ENCODE measurements at places on chromosomes 12 and 14.
A peak's percentile ranks its signal among the peaks of the same experiment; 100 is the strongest.

GRCh38 chr12:125540580-125541204 is 475.5 kb downstream of the AACS start:
- DNase-seq, result no peak

- DNase-seq, result no peak
Observed at GRCh38 chr12:83015390-83016217, 328.9 kb downstream of the TMTC2 start.

- DNase-seq, result no peak
Observed at GRCh38 chr14:75096959-75097358, 27.5 kb downstream of the ZC2HC1C start.

DNA sequence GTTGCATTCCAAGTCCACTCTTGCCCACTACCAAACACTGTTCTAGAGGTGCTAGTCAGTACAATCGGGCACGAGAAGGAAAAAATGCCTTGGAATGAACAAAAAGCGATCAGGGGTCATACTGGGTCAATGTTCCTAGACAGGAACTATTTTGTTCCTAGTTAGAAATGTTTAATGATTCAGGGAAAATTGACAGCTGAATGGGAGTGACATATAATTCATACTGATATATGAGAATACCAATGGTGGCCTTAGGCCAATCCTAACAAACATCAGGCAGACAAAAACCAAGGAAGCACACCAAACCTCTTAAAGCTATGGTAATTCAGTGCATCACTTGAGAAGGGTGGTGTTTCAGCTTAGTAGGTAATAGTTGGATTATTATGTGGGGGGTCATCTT is 51.1 kb downstream of the ANAPC7 start:
- no peak for DNase-seq

GRCh38 chr12:131816495-131816894 is 11.7 kb upstream of the MMP17 start:
- no peak for DNase-seq

DNA sequence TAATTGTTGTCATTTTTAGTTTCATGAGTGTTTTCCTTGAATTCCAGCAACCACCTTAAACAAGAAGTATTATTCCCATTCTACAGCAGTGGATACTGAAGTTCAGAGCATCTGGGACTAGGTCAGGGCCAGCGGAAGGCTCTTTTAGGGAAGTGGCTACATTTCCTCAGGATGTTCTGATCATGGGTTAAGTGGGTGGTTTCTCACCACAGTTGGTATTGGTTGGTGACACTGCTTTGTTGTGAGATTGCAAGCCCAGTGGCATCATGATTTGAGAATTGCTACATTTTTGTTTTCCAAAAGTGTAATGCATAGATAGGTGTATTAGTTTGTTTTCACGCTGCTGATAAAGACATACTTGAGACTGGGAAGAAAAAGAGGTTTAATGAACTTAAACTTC is 47.1 kb downstream of the SYNE2 start:
- DNase-seq, result no peak

DNA sequence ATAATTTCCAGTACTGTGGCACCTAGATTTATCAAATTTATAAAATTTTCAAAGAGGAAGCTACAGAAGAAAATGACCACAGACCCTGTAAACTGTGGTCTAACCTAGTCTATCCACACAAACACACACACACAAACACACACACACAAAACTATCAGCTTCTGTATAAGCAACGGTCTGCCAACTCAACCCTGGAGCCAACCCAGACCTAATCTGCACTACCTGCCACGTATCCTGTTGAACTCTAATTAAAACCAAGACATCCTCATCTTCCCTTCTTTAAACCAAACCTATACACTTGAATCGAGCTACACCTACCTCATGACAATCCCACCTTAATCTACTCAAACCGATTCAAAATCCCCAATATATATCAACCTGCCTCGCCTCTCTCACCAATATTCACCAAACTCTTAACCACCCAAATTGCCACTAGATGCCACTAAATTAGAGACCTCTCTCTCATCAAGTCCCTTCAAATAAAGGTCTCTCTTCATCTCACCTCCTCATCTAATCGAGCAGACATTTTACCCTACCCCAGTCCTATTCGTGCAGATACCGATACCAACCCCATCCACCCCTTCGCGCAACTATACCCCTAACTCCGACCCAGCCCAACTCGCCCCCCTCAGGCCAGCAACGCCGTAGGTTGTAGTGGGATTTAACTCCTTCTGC is 808 bp downstream of the ACIN1 start:
- no peak for DNase-seq

GRCh38 chr14:102746634-102747438 is 30.4 kb upstream of the TRAF3 start:
- DNase-seq, result no peak

DNA sequence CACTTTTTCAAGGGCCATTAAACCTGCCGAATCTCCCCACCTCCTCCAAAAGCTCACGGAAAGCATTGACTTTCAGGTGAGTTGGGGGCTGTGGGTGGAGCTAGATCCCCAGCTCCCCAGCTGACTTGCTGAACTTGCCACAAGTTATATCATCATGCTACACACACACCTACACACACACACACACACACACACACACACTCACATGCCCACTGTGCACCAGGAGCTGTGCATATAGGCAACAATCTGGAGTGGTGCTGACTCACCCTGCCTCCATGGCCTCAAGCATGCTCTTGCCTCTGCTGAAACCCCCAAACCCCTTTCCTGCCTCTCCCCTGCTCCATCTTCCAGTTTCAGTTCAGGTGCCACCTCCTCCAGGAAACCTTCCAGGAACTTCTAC is 26.1 kb downstream of the SERPINA3 start:
- DNase-seq, result no peak

GRCh38 chr14:100100032-100100703 is 34.9 kb downstream of the EVL start:
- no peak for DNase-seq

DNA sequence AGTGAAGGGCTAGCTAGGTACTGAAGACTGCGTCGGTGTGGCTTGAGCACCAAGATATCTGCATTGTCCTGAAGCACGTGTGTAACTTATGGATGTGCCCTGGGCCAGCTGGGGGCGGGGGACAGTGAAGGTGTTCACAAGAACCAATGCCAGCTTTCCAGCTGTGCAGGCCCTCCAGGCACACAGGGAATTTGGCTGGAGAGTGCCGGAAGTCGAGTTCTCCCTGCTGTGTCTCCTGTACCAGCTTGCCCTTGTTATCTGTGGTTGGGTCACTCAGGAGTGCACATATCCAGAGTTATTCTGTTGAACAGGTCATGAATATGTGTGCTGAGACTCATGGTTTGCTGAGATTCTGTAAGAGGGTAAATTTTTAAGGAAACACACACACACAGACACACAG is 75.9 kb upstream of the CRY1 start:
- DNase-seq, result no peak

DNA sequence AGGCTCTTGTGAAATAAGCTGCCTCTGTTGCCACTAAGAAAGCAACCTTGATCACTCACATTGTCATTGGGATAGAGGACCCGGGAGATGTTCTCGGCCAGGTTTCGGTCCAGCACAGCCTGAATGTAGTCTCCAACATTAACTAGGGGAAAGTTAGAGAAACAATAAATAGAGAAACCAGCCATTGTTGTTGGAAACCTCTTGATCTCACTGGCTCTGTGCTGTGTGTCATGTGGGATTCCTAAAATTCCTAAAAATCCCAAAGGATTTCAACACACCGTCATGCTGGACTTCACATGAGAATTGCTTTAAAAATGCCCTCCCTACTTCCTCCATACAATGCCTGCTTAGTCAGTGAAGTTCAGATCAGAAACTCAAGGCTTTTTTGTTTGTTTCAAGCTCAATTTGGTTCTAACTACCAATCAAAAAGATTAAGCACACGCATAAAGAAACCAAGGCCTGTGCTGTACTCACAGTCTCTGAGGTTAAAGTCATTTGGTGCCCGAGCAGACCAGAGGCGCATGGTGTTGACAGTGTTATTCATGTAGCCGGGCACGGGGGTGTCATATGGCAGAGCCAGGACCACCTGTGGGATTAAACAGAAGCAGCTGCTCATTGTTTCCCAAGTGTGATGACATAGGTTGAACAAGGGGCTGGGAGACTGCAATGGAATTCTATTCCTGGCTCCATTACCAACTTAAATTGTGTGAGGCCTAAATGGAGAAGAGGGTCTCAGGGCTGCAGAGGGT is 23.6 kb downstream of the PYGL start:
- DNase-seq, result peak; percentile 24

- DNase-seq, result no peak
Observed at GRCh38 chr12:25018146-25018545, 69.2 kb upstream of the BCAT1 start.

DNA sequence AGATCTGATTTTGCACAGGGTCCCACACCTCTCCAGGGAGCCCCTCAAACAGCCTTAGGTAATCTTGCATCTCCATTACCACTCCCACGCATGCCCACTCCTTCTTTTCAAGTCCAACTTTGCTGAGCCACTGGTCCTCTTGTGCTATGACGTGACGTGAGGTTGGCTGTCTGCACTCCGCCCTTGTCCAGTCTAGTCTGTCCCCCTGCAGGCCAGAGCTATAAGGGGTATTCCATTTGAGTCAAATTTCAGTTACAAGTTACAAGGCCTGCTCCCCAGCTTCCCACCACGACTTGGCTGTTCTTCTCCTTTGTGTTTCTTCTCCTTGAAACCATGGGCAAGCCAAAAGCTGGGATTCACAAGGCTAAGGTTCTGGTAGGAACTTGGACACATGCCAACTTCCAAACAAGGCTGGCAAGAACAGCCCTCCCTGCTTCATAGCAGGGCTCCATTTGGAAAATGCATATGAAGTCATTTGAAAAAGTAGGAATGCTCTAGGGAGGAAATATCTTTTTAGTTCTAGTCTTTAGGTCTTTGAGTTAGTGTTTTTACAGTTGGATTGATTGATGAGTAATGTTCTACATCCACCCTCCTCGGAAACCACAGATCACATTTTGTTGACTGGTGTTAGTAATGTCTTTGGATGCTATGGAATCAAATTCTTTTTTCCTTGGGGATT is 49.1 kb downstream of the KCNA1 start:
- no peak for DNase-seq

- no peak for DNase-seq
Observed at GRCh38 chr14:105220699-105221597, 27.4 kb upstream of the BTBD6 start.

DNA sequence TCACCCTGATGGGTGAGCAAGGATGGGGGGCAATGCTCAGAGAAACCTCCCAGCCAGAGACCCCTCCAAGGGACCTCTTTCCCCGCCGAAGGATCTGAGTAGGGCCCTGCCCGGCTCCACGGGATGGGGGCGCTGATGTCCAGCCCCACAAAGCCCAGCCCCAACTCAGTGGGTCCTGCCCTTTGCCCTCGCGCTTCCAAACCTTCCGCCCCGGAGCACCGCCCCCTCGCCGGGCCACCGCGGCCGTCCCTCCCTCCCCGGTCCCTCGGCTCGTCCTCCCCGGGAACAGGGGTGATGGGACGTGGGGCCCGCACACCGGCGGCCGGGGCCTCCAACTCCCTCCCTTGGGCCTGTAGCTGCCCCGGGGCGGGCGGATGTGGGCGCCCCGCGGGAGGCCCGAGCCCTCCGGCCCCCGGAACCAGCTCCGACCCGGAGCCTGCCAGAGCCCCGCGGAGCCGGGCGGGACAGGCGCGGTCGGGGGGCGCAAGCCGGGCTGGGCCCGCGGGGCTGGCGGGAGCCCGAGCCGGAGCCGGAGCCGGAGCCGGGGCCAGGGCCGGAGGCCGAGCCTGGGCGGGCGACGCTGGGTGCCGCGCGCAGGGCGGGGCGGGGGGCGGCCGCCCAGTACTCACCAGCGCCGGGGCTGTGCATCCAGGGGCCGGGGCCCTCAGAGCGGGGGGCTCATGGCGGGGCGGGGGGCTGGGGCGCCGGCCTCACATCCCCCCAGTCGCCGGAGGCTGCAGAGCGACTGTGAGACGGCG is 386 bp downstream of the HDAC7 start:
- peak; percentile 85 for DNase-seq

DNA sequence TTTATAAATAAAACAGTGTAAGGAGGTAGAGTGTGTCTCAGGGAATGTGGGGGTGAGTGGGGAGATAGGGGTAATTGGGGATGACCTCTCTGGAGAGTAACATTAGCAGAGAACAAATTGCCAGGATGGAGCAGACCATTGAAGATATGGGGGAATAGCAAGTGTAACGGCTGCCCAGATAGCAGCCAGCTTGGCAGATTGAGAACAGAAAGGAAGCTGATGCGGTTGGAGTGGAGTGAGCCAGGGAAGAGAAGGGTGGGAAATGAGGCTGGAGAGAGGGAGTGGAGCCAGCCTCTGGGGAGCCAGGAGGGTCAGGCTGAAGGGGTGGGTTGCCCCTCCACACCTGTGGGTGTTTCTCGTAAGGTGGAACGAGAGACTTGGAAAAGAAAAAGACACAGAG is 5.6 kb upstream of the ADCK1 start:
- DNase-seq, result no peak

DNA sequence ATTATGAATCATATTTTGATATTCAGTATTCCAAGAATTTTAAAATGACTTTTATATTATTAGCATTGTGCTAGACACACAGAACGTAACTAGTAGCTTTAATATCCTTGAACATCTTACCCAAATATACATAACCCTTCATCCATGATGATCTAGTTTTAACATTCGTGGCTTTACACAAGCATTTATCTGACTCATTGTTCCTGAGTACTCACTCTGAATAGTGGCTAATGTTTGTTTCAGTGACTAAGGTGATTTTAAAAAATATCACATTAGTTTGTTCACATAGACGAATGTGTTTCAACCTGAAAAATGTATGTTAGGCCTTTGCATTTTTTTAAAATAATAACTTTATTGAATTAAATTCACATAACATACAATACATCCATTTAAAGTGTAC is 80.0 kb upstream of the PTPRQ start:
- DNase-seq, result no peak
